ENCODE measurements at places on chromosomes 13 and 19.

- no peak for DNase-seq
These were observed 163.9 kb downstream of the TEX29 start for GRCh38 chr13:111484141-111484925.

GRCh38 chr13:59653916-59654315, 509.8 kb downstream of the DIAPH3 start:
- DNase-seq, result no peak

DNA sequence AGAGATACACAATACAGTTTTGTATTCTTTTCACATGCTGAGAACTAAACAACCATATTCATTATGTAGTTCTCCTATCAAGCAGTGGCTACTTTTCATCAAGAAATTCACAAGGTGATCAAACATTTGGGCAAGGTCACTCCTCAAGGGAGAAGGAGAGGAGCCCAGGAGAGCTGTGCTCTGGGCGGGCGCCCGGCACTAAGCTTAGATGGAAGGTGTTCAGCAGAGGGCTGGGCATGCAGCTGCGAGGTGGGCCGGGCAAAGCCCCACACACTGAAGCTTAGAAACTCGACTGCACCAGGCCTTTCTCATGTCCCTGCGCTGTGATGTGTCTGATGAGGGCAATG, 30.4 kb upstream of the SPACA7 start:
- no peak for DNase-seq

GRCh38 chr19:28500296-28500695, 712.7 kb downstream of the UQCRFS1 start:
- no peak for DNase-seq

DNA sequence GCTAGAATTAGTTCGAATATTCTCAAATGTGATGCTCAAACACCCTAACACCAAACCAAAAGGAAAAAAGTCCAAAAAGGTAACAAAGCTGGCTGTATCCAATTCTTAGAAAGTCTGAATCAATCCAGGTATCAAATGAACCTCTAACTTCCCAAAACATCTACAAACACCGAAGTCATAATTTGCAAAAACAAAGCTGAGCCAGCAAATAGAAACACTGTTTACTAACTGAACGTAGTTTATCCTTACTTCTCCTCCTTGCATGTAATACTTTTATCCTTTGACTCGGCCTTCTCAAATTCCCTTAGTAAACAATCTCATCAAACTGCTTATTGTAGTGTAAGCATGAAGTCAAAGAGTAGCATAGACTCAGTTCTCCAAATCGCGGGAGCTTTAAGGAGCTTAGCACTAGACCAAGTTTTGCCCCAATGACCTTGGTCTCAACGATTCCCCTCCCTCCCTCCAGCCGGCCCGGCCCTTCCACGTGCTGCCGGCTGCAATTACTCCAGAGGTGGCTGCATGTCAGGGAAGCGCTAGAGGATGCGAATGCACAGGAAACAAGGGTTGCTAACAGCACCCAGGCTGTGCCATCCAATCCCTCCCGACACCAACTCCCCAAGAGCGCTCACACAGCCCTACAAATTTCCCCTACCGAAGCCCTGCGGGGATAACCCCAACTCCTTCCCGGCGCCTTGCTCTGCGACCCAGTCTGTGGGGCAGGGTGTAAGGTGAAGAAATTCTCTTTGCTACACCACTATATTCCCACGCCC, 693 bp downstream of the XPO4 start:
- peak; percentile 6 for DNase-seq

DNA sequence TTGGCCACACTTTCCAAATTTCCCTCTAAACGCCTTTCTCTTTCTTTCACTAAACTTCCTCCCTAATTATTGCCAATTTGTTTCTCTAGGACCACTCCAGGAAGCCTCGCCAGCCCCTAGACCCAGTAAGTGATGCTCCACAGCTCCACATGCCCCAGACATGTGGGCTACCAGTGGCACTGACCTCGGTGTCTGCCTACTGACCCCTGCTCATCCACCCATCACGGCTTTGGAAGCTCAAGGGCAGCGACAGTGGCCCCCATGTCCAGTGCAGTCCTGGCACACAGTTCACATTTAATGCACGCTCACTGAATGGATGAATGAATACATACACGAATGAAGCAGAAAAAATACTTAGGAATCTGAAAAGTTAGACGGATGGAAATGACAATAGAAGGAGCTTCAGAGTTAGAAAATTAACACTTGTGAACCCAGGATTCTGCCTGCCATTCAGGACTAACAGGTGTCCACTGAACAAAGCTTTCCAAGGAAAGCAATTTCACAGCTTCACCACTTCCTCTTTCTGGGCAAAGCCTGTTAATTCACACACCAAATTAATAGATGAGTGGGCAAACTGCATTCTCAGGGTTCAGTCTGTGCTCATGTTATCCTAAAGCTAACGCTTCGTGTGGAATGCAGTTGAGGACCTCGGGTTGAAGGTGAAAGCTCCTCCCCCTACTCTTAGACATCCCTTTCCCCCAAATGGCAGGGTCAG, 50.9 kb downstream of the CCDC70 start:
- DNase-seq, result no peak

GRCh38 chr19:51002089-51002532, 707 bp upstream of the KLK8 start:
- no peak for DNase-seq

GRCh38 chr13:44906230-44906629, 83.0 kb downstream of the NUFIP1 start:
- DNase-seq, result no peak

- no peak for DNase-seq
These were observed 67.3 kb downstream of the FOXO1 start for GRCh38 chr13:40599124-40599523.

DNA sequence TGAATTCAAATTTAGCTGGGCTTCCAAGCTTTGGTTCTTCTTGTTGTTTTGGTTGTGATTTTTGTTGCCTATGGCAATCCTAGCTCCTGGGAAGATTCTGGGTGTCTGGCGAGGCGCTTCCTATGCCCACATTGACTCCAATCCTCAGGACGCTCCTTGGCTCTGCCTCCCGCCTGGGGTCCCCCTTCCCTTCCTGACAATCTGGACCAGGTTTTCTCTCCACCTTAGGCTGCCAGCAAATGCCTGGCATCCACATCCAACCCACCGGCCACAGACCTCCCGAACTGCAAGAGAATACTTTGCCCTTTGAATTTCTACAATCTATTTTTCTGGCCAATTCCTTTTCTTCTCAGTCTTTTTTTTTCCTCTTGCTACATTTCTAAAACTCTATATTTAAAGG, 186.9 kb upstream of the UBL3 start:
- DNase-seq, result no peak

DNA sequence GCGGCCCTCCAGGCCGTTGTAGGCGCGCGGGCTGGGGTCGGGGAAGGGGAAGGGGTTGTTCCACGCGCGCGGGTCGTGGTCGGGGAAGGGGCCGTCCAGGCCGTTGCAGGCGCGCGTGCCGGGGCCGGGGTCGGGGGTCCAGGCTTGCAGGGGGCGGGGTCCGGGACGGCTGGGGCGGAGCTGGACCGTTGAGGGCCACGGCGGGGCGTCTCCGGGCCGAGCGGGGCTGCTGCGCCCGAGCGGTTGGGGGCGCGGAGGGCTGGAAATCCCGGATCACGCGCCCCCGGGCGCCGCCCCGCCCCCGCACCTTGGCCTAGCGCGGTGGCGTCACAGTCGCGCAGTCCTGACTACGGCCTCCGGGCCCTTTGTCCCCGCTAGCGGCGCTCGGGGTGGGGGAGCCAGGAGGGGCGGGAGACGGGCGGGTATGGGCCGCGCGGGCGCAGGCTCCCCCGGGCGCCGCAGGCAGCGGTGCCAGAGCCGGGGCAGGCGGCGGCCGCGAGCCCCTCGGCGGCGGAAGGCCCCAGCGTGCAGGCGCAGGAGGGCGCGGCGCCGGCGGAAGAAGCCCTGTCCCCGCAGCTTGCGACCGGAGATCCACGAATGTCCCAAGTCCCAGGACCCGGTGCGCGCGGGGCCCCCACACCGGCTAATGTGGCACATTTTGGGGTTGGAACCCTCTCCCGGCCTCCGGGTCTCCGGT, 665 bp downstream of the GPX4 start:
- peak; percentile 68 for DNase-seq

DNA sequence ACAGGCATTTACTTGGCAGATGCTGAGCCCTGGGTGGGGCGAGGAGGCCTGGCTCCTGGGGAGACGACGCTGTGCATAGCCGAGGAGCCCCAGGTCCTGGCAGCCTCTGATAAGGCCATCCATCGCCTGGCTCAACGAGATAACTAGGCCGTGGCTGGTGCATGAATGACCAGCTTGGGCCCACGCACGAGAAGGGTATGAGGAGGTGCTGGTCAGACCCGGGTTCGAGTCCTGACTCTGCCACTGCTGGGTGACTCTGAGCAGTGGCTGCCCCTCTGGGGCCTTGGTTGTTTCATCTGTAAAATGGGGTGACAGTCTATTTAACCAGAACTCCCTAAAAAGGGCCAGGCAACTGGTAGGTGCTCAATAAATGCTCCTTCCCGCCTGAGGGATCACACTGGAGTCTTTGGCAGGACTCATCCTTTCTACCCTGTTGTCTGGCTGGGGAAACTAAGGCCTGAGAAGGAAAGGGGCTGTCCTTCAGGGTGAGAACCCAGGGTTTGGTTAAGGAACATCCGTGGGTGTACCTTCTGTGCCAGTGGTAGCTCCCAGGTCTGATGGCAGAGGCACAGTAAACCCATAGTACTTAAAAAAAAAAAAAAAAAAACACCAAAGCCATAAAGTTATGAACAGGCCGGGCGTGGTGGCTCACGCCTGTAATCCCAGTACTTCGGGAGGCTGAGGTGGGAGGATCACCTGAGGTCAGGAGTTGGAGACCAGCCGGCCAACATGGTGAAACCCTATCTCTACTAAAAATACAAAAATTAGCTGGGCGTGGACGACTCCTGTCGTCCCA, 8.1 kb upstream of the ARRDC2 start:
- no peak for DNase-seq

DNA sequence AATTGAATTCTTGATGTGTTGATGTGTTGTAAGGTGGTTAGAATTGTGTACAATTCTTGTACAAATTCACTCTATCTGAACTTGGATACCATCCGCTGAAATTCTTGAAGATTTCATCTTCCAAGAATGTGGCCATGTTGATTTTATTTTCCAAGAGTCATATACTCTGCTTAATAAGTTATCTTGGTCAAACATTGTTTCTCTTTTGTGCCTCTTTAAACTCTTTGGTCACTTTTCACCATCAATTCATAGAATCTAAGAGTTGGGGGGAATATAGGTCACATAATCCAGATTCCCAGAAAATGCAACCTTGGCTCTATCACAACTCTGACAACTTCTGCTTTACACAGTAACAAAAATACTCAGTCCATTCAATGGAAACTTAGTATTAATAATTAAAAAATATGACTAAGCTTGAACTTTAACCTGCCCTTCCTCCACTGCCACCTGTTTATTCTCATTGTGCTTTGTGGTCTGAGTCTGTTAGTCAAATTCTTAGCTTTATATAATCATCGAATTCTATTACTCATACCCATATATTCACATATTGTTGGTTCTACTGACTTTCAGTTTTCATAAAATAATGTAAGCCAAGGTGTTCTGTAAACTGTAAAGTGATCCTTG, 373.2 kb downstream of the LMO7 start:
- DNase-seq, result no peak

DNA sequence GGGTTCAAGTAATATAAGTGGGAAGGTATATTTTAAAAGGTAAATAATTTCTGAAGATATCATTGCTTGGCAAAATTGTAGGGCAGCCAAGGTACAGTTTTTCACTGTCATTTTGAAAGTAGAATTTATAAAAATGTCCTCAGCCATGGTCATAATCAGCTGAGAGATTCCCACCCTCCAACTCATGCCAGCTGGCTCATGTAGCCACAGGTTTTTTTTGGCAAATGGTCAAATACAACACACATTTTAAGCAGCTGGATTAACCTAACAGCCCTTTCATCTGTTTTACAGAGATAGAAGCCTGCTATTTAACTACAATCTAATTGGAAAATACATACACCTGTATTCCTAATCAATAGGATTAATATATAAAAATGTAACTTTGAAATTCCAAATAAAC, 619.2 kb upstream of the SGCG start:
- DNase-seq, result no peak

Data from stimulated activated CD4-positive, alpha-beta T cell treated with anti-CD3 and anti-CD28 coated beads, Interleukin-12 subunit alpha, Interleukin-12 subunit beta, amount 100 ng/mL, for 48 hours (primary cell).